NCI-H748 treated with DMSO at 0.1 percent for 48 hours (cell line): ENCODE measurements at places on chromosomes 5 and 9.

- no peak for DNase-seq
Observed at GRCh38 chr9:91736898-91737601, 213.0 kb downstream of the ROR2 start.

DNA sequence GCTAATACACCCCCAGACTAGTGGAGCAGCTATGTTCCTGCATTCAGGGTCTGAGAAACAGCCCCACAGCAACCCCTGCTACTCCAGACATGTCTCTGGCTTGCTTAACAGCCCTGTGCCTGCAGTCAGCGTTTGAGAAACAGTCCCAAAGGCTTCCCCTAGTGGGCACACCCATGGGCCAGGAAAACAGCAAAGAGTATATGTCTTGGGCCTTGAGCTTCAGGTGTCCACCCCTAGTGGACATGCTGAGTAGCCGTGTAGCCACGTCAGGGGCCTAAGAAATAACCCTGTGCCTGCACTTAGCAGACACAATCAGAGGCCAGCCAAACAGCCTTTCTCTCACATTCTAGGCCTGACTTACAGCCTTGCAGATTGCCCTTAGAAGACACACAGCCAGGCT is 698.6 kb downstream of the PTPRD start:
- no peak for DNase-seq

- no peak for DNase-seq
Observed at GRCh38 chr5:151110992-151111391, 30.2 kb upstream of the TNIP1 start.

- DNase-seq, result no peak
Observed at GRCh38 chr9:6689893-6690674, 44.6 kb upstream of the GLDC start.

DNA sequence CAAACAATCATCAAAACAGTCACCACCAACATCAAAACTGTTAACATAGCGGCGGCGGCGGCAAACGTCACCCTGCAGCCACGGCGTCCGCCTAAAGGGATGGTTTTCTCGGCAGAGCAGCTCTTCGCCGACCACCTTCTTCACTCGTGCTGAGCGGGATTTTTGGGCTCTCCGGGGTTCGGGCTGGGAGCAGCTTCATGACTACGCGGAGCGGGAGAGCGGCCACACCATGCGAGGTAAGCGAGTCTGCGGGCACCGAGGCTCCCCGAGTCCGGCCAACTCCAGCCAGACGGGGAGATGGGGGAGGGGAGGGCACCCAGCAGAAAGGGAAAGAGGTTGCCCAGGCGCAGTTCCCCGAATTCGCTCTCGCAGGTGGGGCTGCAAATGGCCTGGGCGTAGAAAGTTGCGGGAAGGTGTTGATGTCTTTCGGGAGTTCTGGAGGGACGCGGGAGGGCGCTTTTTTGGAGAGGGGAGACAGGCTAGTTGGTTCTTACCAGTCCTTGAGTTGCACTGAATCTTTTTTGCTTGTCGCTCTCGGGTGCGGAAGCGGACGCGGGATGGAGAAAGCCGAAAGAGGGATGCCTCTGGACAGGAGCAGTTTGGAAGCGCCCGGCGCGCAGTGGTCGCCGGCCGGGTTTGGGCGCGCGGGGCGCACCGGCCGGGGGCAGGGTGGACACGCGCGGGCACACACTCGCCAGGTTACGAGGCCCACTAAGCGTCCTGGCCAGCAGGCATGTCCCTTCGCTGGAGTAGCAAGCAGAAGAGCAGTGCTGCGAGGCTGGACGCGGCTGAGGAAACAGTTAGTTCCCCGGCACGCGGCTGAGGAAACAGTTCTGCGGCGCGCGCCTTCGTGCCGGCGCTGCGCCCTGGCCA is 849 bp downstream of the RORB start:
- DNase-seq, result no peak

DNA sequence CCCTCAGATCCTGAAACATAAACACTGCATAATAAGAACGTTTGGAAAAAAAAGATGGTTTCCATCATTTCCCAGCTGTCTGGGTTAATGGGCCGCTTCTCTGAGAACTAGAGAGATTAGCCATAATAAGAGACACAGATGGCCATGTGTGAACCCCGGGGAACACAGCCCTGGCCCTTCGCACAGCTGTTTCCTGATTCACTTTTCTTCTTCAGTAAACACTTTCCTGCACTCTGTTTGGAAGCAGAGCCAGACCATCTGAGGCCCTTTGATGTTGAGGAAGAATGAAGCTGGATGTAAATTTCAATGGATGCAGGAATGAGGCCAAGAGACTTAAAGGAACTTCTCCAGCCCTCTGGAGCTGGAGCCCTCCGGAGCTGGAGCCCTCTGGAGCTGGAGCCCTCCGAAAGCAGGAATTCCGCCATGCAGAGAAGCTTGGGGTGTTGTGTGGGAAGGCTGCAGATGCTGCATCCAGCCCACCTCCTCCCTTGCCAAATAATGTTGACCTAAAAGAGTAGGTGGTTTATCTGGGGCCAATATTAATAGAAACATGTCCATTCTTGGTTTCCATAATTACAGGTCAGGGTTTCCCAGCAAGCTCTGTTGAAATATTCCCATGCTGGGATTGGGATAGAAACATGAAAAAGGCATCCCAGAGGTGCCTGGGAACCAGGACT is 218.9 kb downstream of the NXNL2 start:
- DNase-seq, result no peak

GRCh38 chr9:77816641-77817341 is 168.7 kb upstream of the GNA14 start:
- no peak for DNase-seq
